PC-9 (cell line): ENCODE measurements at places on chromosomes 3 and 15.

- peak; percentile 96 for DNase-seq
Measured at GRCh38 chr15:75036212-75036616, 12.8 kb downstream of the PPCDC start.

DNA sequence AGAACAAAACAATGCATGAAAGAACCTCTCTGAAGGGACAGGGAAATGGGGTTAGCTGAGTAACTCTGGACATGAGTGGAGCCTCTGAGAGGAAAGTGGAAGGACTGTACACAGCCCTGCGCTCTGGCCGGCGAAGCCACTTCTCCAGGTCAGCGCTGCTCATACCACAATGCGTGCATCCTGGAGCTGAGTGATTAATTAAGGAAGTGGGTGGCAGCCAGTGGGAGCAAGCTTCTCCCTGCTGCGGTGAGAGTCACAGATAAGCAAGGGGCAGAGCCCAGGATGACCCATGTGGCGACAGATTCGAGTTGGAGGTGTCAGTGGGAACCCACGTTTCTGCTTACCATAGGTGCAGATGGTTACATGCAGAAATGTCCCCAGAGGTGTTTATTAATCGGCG, 48.0 kb downstream of the KLF15 start:
- no peak for DNase-seq

DNA sequence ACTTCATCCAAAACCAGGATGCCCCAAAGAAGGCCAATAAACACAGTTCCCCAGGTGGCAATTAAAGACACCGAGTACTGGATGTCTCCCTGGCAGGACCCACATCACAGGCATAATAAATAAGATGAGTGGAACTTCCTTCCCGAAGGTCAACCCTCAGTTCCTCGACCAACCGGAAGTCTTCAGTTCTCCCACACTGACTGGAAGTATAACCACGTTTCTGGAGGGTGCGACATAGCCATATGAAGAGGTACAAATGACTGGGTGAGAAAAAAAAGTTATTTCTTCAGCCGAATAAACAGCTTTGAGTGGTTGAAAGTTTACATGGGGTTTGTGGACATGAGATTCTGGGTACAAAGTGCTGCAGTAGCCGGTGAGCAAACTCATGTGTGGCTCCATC, 34.6 kb upstream of the MUC13 start:
- DNase-seq, result no peak

DNA sequence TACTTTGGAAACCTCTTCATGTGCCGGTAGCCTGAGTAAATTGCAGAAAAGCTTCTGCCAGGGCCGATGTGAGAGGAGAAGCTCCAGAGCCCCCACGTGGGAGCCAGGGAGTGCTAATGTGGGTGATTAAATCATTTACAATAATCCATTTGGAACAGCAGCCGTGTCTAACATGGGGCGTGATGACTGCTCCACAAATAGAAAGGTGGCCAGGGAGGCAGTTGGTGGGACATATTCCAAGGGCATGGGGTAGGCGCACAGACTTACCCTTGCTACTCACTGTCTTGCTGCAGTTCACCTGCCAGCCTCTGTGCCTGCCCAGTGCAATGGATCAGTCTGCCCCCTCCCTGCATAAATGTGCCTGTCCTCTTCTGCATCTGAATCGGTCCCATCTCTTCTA, 39.3 kb upstream of the INSYN1 start:
- DNase-seq, result no peak

DNA sequence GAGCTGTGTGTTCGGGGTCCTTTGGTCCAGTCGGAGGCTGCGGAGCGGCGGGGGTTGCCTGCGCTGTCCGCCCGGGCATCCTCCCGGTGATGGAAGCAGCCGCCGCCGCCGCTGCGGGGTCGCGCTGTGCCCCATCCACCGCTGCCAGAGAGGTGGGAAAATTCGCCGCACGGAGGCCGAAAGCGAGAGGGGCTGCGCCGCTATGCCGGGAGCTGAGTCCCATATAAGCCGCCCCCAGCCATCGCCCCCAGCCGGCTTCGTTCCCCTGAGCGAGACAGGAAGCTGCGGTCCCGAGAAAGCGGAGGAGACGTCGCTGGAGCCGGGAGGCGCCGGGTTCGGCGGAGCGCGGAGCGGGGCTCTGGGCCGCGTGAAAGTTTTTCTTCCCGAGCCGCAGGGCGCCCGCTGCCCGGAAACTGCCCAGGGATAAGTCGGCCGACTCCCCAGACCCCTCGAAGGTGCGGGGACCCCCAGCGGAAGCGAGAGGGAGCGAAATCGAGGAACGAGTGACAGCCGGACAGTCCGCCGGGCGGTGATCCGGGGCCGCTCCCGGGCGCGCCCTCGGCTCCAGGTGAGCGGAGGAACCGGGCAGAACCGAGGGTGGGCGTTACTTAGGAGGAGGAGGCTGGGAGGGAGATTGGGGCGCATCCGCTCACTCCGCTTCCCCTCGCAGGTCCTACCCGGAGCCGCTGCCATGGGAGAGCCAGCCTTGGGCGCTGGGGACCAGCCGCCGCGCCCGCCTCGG, 574 bp downstream of the CHST2 start:
- no peak for DNase-seq

DNA sequence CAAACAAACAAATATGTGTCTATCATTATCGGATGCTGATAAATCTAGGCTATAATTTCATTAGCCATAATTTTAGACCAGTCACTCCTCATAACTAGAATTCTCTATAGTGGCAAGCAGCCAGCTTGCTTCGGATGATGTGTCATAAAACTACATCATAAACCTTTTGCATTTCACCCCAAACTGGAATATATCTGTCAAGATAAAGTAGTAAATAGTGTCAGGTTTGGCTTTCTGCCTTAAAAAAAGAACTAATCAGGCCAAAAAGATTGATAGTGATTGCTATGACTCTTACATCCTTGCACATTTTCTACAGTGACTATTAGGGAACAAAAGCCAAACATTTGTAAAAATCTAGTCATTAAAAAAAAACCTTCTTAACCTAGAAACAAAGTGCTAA, 51.0 kb downstream of the DPPA2 start:
- no peak for DNase-seq

DNA sequence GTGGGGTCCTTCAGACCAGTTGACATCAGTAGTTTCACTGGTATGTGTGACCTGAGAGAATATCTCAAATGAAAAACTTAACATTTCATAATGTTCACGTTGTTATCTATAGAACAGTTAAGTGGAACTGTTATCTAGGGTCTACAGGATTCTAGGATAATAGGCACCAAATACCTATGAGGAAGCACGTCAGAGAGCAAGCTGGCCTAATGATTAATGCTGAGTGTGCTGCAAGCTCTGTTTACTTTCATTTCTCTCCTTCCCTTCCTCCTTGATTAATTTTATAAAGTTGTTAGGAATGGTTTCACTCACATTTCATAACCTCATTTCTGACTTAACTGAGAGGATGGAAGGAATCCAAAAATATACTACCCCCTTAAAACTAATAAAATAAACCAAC, 362.5 kb upstream of the ZNF717 start:
- no peak for DNase-seq

- no peak for DNase-seq
Measured at GRCh38 chr3:184383033-184383740, 3.3 kb downstream of the CHRD start.

DNA sequence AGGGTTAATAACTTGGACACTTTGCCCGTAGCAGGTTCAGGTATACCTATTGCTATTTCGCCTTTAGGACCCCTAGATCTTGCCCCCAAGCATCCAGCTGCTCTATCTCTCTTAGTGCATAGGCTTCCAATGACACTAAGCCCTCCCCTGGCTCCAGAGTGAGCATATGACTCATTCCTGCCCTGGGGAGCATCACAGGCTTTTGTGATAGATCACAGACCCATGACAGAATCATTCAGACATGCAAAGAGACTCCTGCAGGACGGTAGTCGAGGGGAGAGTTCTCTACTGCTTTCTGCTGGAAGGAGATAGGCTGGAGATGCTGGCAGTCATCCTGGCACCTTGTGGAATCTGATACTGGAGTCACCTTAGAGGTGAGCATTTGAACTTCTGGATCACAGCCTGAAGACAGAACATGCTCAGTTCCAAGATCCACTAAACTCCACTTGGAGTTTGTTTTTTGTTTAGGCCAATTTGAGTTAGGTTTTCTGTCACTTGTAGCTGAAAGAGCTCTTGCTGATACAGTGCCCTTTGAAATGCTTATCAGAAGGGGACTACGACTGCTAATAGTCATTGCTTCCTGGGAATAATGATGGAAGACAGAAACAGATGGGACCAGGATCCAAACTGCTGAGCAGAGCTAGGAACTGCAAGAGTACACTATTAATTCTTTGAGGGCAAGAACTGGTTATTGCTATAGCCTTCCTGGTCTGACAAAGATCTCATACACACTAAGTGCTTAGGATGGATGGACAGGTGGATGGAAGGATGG, 11.0 kb downstream of the LYSMD2 start:
- peak; percentile 75 for DNase-seq

DNA sequence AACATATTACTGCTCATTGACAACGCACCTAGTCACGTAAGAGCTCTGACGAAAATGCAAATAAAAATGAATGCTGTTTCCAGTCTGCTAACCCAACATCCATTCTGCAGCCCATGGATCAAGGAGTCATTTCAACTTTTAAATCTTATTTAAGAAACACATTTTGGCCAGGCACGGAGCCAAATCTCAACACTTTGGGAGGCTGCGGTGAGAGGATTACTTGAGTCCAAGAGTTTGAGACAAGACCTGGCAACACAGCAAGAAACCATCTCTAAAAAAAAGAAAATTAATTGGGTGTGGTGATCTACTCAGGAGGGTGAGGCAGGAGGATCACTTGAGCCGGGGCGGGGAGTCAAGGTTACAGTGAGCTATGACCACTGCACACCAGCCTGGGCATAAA, 22.4 kb upstream of the TM4SF19 start:
- peak; percentile 5 for DNase-seq

- DNase-seq, result peak; percentile 7
Measured at GRCh38 chr3:13308380-13308801, 111.7 kb downstream of the NUP210 start.

- DNase-seq, result no peak
Measured at GRCh38 chr15:69398491-69398891, 15.7 kb upstream of the KIF23 start.

DNA sequence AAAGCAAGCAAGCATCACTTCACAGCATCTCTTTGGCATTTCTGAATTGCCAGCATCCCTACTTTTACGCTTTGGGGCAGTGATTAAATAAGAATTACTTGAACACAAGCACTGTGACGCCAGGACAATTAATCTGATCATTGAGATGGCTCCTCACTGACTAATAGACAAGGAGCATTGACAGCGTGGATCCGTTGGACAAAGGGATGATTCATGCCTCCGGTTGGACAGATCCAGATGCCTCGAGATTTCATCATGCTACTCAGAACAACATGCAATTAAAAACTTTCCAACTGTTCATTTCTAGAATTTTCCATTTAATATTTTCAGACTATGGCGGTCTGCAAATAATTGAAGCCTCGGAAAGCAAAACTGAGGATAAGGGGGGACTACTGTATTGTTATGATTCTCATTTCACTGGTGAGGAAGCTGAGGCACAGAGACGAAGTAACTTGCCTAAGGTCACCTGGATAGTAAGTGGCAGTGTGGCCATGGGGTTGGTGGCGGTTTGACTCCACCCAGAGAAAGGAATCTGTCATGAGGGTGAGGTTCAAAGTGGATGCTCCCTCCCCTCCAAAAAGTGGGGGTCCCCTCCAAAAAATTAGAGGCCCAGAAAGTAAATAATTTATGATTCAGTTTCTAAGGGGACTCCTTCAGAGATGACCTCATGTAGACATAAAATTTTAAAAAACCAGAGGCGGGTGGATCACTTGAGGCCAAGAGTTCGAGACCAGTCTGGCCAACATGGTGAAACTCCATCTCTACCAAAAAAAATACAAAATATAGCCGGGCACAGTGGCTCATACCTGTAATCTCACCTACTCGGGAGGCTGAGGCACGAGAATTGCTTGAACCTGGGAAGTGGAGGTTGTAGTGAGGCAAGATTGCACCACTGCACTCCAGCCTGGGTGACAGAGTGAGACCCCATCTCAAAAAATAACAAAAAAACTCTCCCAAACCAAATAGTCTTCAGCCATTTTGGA, 12.3 kb upstream of the PGPEP1L start:
- no peak for DNase-seq

GRCh38 chr3:133077688-133078087, 39.5 kb downstream of the TMEM108 start:
- no peak for DNase-seq

DNA sequence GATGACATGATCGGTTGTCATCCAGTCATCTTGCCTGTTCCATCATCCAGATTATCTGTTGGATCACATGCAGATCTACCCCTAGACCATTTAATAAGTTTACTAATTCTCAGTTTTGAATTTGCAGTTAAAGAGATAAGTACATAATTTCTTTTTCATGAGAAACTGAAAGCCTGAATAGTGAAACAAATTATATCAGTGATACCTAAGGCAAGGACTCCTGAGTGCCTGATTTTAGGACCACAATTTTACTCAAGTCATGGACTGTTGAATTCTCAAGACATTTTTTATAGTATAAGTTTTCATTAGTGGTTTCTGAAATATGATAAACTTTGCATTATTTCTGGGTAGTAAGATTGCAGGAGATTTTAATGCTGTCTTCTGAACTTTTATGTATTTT, 13.2 kb downstream of the SIDT1 start:
- no peak for DNase-seq

GRCh38 chr3:24838533-24838932, 343.9 kb upstream of the THRB start:
- no peak for DNase-seq

DNA sequence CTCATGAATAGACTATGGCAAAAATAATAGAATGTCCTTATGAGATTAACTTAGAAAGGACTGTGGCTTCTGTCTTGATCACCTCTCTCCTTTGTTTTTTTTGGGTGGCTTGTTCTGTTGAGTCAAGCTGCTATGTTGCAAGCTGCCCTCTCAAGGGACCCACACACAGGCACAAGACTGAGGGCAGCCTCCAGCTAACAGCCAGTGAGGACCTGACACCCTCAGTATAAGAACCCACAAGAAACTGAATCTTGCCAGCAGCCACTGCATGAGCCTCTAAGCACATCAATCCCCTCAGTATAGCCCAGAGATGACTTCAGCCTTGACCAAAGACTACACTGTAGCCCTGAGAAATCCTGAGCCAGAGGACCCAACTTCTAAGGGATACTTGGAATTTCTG, 361.1 kb downstream of the MCTP2 start:
- DNase-seq, result no peak

- DNase-seq, result no peak
Measured at GRCh38 chr3:193977622-193978021, 158.3 kb upstream of the HES1 start.

GRCh38 chr3:149592758-149593240, 65.0 kb downstream of the WWTR1 start:
- no peak for DNase-seq

- no peak for DNase-seq
Measured at GRCh38 chr15:63425426-63425985, 43.9 kb upstream of the CA12 start.

GRCh38 chr3:87084868-87085267, 93.9 kb upstream of the VGLL3 start:
- no peak for DNase-seq

GRCh38 chr3:78204977-78205376, 1165.1 kb downstream of the ROBO2 start:
- no peak for DNase-seq
